ENCODE measurements at places on chromosomes 2 and 18.

- no peak for DNase-seq
These were observed 79.1 kb upstream of the MGAT4A start for GRCh38 chr2:98809878-98810587.

- no peak for DNase-seq
These were observed 199.1 kb upstream of the CHAC2 start for GRCh38 chr2:53568469-53568868.

DNA sequence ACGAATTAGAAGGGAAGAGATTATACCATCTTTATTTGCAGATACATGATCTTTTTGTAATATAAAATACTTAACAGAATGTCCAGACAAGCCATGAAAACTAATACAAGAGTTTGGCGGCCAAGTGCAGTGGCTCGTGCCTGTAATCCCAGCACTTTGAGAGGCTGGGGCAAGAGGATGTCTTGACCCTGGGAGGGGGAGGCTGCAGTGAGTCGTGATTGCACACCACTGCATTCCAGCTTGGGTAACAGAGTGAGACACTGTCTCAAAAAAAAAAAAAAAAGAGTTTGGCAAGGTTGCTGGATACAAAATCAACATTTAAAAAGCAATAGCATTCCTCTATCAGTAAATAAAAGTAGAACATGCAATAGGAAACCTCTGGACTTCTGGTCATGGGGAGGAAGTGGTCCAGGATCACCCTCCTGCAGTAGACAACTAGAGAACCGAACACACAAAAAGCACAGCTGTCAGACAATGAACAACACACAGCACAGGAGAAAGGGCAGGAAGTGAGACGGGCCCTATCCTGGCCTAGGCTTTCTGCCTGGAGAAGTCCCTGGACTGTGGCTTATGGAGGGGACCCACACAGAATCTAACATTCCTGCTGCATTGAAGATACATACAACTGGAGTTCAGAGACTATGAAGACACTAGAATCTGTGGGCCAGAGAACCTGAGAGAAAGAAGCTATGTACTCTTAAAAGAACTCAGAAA, 118.9 kb upstream of the ARL4C start:
- DNase-seq: no peak

DNA sequence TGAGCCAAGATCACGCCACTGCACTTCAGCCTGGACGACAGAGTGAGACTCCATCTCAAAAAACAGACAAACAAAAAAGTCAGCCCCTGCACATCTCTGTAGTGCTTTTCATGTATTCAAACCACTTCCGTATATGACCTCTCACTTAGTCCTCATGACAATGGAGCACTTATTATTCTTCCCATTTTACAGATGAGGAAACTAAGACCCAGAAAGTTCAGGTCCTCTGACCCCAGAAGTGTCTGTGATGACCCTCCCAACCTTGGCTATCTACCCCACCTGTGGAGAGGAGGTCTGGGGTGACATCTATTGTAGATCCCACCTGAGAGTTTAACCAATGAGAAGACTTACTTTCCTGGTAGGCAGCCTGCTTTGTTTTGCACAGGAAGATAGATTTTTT, 21.6 kb upstream of the MAPRE3 start:
- no peak for DNase-seq

DNA sequence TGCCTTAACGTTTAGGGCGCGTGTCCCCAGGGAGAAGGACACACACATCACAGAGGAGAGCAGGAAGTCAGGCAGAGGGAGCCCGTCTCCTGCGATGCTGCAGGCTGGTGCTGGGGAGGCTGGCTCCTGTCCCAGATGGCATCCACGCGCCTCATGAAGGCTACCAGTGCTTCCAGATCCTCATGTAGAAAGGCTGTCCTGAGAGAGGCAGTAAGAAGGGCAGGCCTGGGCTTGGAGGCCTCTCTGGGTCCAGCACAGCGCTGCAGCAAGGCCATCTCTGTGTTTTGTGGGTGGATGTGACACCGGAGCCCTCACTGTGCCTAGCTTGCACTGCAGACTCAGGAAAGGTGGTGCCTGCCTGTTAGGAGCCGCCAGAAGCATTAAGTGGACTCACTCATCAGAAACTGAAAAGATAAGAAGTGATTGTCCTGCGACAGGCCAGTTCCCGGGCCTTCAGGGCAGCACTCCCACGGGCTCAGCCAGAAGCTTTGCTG, 62.7 kb downstream of the FAM168B start:
- DNase-seq: no peak

DNA sequence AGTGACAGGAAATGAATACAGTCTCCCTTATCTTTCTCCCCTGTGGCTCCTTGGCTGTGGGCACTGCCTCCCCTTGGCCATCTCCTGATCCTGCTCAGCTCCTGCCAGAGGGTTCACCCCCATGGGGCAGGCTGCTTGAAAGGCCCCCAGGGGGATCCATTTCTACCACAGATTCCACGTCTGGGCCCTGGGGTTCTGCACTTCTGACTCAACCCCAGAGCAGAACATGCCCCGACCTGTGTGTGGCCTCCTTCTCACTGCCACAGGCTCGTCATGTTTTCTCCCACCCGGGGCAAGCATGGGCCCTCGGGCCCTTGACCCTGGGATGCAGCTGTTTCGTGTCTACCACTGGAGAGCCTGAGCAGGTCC, 122.2 kb downstream of the ACKR3 start:
- no peak for DNase-seq

DNA sequence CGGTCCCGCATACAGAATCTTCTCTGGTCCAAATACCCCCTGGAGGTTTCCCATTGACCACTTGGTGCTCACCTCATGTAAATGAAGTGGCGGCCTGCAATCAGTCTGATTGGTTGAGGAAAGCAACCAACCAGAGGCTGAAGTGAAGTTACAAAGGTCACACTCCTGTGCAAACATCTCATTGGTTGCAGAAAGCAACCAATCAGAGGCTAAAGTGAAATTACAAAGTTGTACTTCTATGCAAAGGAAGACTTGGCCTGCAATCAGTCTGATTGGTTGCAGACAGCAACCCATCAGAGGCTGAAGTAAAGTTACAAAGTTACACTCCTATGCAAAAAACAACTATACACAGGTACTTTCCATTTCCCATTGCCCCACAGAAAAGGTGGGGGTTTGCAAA, 2.5 kb upstream of the SP100 start:
- DNase-seq: no peak

DNA sequence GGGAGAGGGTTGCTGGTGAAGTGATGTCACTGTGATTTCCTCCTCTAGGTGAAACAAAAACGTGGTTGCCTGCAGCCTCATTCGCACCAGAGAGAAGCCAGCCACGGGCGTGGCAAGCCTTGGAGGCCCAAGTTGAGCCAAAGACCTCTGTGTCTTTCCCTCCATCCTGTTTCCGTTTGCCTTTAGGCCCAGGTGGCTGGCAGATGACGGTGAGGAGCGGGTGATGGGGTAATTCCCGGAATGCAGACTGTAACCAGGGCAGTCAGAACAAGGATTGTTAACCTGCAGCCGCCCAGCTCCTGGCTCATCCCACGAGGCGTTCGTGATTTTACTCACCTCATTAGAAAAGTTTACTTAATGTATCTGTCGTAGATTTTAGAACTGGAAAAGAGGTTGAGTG, 14.4 kb downstream of the CTIF start:
- no peak for DNase-seq

DNA sequence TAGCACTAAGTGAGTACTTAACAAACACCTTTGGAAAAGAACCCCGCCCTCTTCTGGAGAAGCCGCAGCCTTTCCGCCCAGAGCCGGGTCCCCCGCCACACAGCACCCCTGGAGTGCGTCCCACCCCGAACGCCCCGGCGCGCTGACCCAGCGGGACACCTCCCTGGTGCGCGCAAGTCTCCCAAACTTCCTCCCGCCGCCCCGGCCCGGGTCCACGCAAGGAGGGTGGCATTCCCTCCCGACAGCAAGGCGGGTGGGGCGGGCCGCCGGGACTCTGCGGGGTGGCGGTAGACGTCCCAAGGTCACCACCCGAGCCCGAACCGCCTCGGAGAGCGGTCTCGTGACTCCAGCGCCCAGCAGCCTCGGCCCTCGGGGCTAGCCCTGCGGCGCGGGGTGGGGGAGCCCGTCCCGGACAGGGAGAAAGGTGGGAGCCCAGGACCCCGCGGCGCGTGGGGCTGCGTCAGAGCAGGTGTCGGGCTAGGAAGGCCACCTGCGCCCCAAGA, 598 bp downstream of the CCDC93 start:
- DNase-seq: no peak

DNA sequence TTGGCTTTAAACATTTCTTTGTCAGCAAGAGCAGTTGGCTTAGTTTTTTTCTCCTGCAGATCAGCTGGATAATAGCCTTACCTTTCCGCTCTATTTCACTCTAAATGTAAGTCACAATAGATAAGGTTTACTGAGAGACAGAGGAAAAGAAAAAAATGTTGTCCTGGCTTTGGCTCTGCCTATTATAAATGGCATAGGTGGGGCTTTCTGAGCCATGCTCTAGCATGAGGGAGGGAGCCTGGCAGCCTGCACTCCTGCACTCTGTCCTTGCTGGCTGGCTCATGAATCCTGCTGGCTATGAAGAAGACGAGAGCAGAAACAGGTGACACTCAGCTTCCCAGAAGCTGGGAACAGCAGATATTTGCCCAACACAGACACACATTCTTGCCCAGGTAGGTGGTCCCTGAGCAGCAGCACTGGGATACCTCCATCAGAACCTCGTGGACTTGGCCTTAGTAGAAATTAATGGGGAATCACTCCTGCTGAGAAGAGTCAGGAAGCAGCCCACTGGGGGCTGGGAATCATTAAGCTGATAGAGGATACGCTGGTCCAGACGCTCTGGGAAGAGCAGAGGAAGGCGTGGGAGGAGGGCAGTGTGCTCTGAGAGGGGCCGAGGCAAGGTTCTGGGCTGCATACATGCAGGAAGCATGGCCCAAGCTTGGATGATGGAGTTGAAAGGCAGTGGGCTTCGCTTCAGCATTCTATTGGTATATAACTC, 514.4 kb upstream of the HS6ST1 start:
- DNase-seq: no peak

DNA sequence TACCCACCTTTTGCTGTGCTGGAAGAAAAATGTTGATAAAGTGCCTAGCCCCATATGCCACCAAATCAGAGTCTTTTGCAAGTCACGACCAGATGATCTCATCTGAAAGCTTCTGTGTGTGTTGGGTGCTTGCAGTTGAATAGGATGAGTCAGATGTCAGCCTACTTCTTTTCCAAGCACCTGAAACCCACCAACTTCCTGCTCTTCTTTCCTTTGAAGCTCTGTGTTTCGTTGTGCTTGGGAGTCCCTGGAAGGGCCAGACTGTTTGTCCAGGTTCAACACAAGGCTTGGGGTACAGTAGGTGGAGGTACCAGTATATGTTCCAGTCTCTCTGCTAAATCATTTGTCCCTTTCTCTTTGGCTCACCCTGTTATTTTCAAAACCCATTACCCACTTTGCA, 36.8 kb upstream of the LCLAT1 start:
- DNase-seq: no peak

DNA sequence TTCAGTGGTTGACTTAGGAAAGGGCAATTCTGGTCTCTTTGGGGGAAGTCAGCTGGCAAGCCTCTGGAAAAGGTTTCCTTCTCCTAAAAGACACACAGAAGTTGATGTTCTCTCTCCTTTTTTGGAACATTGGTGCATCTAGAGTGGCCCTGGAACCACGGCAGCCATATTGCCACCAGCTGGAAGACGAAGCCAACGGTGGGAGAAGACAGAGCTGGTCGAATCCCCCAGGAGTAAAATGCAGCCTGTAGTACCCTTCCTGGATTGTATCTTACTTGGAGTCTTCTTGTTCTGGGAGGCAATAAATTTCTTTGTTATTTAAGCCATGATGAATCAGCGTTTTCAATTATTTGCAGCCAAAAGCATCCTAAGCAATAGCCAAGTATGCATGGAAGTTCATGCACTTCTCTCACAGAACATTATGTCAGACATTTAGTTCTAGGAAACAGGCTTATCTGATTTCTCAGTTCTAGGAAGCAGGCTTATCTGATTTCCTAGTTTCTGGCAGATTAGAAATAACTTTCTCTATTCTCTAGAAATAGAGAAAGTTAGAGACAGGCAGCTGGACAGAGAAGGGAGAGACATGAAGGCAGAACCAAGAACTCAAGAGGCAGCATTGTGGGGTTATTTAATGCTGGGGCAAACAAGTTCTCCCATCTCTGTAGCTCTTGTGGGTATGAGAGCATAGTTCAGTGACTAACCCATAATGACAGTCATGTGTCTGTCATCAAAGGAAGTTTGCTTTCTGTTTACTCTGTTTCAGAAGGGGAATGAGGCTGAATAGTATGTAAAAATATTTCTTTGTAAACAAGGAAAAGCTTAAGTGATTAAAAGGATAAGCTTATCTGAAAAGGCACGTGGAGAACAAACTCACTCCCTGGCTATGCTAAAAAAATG, 40.5 kb upstream of the NABP1 start:
- DNase-seq: peak; percentile 23

DNA sequence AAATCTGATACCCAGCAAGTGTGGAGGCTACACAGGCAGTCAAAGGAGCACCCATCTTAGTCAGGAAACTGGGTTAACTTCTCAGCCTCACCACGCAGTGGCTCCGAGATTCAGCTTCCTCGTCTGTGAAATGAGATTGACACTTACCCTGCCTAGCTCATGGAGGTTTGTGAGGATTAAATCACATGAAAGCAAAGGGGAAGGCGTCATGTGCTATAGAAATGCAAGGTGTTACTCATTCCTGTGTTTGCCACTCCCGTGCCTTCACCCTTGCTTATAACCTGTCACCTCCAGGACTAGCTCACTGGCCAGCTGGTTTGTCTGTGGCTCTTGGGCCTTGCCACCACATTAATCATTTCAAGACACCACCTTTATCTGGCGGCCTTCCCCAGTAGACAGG, 118.9 kb upstream of the FOSL2 start:
- DNase-seq: no peak

- peak; percentile 62 for DNase-seq
These were observed at the start of gene EFHD1 for GRCh38 chr2:232633413-232634205. Gene EFHD1, plus strand, starts transcription at chr2:232633604. Its CDS starts 101 bp downstream, at chr2:232633705.

- DNase-seq: no peak
These were observed 26.5 kb downstream of the WDR35 start for GRCh38 chr2:19963386-19963785.

DNA sequence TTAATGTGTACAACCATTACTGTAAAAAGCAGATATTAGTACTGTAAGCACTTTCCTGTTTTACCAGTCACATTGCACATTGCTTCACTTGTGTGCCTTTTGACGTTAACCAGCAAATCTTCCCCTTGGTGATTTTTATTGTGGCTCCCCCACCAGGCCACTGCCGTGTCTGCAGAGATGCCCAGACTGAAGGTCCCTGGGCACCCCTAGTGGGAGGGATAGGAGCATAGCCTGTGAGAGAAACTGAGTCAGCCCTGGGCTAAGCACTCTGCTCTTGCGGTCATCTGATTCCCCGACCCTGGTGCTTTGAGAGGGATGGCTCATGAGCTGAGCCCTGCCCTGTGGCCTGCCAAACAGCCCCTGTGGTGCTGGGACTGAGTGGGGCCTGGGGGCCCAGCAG, 73.4 kb downstream of the INPP4A start:
- DNase-seq: peak; percentile 46

- DNase-seq: no peak
These were observed 54.3 kb upstream of the CERS6 start for GRCh38 chr2:168401771-168402170.

DNA sequence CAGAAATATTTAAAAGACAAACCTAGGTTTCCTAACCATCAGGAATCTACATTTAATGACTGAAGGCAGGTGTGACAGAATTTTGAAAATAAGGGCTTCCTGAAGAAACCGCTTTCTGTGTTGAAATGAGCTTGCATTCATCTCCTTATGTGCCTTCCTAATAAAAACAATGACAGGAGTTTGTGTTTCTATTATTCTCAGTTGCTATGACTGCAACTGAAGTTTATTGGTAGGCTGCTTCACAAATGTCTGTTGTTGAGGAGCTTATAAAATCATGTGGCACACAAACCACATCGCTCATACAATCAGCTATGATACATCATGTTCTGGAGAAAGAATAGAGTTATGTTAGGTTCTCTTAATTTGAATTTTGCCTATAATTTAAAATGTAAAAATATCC, 362.7 kb upstream of the SLC8A1 start:
- no peak for DNase-seq

- DNase-seq: no peak
These were observed 35.4 kb upstream of the PGAP1 start for GRCh38 chr2:196961889-196962288.
